ENCODE measurements at places on chromosomes 4 and X.

- no peak for DNase-seq
Observed at GRCh38 chrX:151996347-151996746, 21.9 kb upstream of the GABRE start.

DNA sequence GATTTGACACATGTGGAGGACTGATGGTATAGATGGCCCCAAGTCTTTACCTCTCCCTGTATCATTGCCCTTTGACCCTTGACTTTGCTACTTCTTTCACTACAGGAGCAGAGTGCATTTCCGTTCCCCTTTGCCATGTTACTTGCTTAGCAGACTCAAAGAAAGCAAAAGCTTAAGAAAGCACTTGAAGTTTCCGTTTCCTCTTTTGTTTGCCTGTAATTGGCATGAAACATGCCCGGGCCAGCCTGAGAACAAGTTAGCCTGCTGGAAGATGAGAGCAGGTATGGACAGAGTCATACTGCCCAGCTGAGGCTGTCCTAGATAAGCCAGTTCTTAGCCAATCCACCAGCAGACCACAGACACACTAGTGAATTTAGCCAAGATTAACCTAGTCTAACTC lies 206.0 kb downstream of the BCOR start:
- no peak for DNase-seq

- no peak for DNase-seq
Observed at GRCh38 chrX:124348182-124348581, 1.8 kb downstream of the SH2D1A start.

DNA sequence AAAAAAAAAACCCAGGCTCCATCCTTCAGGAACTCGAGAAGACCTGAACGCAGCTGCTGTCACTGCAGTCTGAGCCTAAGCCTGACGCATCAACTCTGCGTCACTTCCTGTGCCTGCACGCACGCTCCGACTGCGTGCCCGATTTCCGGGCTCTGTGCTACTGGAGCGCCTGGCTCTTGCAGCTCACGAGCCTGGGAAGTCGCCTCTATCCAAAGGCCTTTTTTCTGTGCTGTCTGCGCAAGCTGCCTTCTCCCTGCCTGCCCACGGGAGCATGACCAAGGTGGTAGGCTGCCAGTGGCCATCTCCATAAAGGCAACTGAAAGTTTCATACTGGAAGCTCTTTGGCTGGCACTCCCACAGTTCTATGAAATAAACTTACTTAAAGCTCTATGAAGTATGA lies 9.9 kb upstream of the GASK1B start:
- DNase-seq, result peak; percentile 31

GRCh38 chr4:53776141-53776540 lies 184.9 kb upstream of the LNX1 start:
- no peak for DNase-seq

DNA sequence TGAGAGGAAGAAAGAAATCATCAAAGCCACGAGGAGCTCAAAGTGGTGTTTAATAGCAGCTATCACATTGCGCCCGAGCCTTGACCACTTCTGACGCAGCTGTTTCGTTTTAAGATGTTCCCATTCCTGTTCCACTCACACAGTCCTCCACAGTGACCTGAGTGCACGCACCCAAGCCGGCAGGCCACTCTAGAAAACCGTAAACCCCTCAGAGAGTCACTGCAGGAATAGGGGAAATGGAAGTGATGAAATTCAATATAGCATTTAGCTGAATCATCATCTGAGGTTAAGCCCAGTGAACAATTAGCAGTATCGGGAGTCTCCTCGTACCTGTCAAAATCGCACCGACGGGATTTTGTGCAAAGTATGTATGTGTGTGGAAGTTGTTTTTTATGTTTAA lies 17.9 kb upstream of the HAND2 start:
- DNase-seq, result no peak

DNA sequence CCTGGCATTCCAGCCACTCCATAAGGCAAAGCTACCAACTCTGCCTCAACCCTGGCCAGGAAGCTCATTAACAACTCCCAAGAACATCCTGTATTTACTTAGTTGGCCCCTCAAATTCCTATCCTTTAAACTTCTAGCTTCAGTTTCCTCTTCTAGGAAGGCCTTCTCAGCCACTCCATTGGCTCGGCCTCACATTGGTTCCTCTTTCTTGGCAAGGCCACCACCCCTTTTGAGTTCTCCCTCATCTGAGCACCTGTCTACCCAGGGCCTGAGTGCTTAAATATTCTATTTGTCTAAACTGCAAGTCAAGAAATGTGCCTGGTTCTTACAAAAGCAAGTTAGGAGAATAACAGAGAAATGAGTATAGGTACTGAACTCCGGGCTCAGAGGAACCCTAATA lies 10.0 kb downstream of the SMC1A start:
- DNase-seq, result no peak

GRCh38 chrX:5595570-5595969 lies 633.1 kb downstream of the NLGN4X start:
- DNase-seq, result no peak

GRCh38 chrX:103565752-103566151 lies 19.6 kb upstream of the TCEAL4 start:
- DNase-seq, result peak; percentile 75

Measured in RKO (cell line).